Dermis microvascular lymphatic vessel endothelial cell (primary cell): ENCODE measurements at places on chromosomes 4 and X.

- DNase-seq: no peak
Measured at GRCh38 chr4:82479562-82479961, 49.2 kb downstream of the ENOPH1 start.

GRCh38 chrX:56763556-56764152 lies 34.6 kb downstream of the NBDY start:
- DNase-seq: peak; percentile 87

DNA sequence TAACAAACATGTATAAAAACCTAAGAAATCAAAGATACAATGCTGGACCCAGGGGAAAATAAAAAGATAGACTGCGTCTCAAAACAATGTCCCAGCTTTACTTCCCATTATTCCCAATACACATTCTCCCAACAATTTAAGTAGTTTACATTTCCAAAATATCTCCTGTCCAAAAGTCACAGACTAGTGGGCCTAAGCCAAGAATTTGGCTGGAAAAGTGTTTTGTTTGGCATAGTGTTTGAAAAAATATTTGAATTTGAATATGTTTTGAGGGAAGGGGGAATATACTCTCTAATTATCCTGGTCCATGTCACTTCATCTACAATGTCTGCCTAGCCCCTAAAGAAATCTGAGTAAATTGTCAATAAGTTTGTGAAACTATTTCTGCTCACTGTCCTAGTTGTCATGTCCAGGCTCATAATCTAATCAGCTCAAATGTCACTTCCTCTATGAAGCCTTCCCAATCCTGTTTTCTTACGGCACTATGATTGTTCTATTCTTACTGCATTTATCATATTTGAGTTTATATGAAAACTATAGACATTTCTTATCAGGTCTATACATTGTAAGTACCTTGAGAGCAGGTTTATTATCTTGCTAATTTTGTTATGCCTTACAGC lies 74.4 kb downstream of the SEC24D start:
- peak; percentile 28 for DNase-seq

DNA sequence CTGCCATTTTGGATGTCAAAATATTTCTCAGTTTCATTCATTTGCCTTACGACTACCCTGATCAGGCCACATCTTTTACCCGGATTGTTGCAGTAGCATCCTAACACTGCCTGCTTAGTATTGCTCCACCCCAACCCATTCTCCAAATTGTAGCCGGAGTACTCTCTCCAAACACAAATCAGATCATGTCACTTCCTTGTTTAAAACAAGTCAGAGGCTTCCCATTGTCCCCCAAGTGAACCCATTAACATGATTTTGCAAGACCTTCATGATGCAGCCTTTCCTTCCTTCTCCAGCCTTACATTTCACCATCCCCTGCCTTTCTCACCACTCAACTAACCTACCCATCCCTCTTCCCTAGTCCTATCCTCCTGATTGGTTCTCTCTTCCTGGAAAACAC lies 53.1 kb downstream of the FANCB start:
- DNase-seq: no peak

- DNase-seq: no peak
Measured at GRCh38 chrX:79117078-79117477, 27.4 kb upstream of the GPR174 start.

DNA sequence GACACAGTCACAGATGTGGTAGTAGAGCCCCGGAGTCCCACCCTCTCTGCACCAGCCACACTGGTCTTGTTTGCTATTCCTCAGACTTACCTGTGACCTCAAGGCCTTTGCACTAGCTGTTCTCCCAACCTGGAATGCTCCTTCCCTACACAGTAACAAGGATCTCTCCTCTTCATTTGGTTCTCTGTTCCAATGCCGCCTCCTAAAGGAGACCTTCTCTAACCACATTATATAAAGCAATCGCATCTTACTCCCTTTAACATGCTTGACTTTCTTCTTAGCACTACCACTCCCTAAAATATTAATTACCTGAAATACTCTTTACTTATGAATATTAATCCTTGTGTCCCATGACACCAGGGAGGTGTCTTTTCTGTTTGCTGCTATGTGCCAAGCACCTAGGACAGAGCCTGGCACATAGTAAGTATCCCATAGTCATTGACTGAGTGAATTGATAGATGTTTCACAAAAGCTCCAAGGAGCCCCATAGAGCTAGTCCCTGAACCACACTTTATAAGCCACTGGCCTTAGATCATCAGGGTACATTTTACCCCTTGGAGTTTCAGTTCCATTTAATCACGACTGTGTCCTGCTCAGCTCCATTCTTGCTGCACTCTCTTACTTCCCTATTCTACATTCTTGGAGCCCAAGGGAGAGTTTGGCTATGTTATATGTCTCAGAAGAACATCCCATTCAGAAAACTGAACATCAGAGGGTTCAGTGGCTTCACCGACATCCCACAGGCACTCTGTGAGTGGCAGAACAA lies 312.7 kb downstream of the RAB28 start:
- DNase-seq: no peak

- no peak for DNase-seq
Measured at GRCh38 chr4:164408831-164409230, 345.1 kb upstream of the SMIM31 start.

DNA sequence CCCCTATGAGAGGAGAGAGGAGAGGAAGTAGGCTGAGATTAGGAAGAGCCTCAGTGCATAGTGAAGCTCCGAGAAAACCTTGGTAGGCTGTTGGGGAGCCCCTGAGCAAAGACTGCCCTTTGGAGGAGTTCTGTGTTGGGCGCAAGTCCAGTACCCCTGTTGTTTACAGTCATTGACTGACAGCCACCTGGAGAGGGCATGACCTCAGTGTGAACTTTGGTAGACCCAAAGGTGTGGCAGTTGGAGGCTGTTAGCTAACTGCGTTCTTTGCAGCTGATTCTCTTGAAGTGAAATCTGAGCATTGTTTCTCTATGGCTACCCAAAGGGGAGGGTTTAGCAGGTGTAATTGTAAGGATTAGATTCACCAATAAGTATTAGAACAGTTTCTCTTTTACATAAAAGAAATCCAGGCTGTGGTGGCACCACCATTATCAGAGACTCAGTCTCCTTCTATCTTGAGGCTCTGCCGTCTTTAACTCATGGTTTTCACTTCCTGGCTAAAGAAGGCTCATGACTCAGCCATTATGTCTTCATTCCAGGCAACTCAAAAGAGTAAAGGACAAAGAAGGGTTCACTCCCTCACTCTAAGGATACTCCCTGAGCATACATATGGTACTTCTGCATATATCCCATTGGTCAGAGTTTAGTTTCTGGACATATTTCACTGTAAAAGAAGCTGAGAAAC lies 33.4 kb downstream of the ANXA3 start:
- DNase-seq: no peak

DNA sequence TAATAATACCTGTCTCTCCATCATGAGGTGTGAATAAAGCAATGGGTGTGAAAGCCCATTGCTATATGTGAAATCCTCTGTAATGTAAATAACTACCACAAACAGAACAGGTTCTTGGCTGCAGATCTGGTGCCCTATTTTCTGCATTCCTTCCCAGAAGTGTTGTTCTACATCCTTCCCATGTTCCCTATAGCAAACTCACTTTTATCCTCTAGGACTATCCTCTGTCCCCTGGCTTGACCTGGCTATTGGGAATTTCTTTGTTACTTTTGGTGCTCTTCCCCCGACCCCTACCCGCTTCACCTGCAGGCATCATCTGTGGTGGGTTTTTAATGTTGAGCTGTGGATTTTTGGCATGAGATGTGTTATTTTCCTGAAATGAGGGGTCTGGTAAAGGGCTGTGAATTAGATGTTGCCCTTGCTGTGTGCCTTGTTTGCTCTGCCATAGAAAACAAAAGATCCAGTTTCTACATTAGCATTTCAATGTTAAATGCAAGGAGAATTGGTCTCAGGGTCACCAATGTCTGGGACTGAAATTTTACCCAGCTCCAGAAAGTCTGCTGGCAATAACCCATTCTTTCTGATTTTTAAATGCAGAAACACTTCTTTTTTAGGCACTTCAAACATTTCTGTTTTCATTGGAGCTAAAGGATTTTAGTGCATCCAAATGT lies 13.6 kb upstream of the FREM3 start:
- no peak for DNase-seq

DNA sequence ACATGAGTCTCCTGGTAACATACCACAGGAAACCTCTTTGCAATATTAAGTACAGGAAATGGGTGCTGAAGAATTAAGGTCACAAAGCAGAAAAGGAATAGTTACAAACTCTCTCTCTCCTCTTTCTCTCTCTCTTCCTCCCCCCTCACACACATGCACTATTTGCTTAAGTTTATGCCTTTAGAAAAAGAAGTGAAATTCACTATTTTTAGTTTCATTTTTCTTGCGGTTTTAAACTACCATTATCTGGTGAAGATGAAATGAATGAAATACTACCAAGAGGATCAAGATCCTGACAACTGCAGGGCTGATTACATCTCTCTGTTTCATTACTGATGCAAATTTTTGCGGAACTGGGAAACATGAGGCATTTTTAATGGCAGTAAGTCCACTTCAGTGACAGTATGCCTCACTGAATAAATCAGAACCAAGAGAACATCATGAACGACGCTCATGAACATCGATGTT lies 64.3 kb upstream of the FTHL17 start:
- no peak for DNase-seq

GRCh38 chr4:36053930-36054329 lies 190.4 kb downstream of the ARAP2 start:
- no peak for DNase-seq

- DNase-seq: peak; percentile 72
Measured at GRCh38 chr4:168868044-168868781, 141.8 kb downstream of the CBR4 start.

GRCh38 chr4:18777190-18777930 lies 755.8 kb upstream of the LCORL start:
- no peak for DNase-seq

DNA sequence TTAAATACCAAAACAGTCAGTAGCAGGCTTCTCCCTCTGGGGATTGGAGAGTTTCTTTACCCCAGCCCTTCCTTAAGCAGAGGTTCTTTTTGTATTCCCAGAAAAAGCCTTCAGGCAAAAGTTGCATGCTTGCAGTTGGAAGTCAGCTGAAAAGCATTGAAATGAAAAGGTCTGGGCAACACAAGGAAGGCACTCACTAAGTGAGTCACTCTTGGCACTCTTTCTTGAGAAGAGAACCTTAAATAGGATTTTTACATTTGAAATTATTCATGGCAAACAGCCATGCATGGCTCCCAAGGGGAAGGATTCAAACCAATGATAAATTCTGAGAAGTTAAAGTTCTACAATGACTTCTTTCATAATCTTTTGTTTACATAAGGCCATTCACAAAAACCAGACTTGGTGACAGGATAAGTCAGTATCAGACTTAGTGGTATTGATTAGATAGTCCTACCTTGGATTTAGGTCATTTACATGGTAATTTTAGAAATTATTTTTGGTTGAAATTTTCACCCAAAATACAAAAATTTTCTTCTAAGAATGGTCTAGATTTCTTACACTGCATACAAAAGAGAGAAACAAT lies 2068.9 kb downstream of the PCDH7 start:
- DNase-seq: no peak

DNA sequence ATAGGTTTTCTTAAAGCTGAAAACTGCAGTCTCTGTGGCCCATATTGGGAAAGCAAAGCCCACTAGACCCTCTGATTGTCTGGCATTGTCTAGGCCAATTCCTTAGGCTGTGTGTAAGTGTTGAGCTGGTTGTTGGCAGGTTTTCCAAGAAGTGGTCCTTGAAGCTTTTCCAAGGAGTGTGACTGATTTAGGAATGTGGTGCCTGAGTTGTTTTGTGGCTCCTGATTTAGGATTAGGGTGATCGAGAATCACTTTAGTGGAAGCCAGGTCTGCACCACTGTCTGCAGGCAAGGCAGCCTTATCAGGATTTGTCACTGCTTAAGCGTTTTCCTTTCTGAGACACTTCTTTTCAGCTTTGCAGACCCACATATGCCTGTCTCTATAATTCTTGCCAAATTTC lies 339.0 kb upstream of the DDX53 start:
- DNase-seq: no peak
